Adipose tissue (tissue), 3 donors: ENCODE measurements at places on chromosomes 7 and 10. TPM values are rescaled to one million over a fixed set of nuclear protein-coding genes. Genes with fewer than 3 reads are reported as not detected.

NME8 gene
- not detected for polyA plus RNA-seq

TRIL gene
- polyA plus RNA-seq = 0.45 TPM

CPA1 gene
- polyA plus RNA-seq = 12,264 TPM

INHBA gene
- polyA plus RNA-seq = 0.07 TPM

TUBB8 gene
- not detected for polyA plus RNA-seq

GPR26 gene
- under 0.01 TPM for polyA plus RNA-seq

AGR3 gene
- polyA plus RNA-seq = 1.8 TPM

MMD2 gene
- not detected for polyA plus RNA-seq

ARHGEF35 gene
- 4.4 TPM for polyA plus RNA-seq

GPRIN2 gene
- polyA plus RNA-seq = 2.3 TPM

OR6B1 gene
- polyA plus RNA-seq = not detected

ANKRD2 gene
- 0.21 TPM for polyA plus RNA-seq
